Hematopoietic multipotent progenitor cell treated with erythropoietin and hydrocortisone succinate and interleukin-3 and kit ligand, for 8 days (in vitro differentiated cells): ENCODE measurements at places on chromosomes 13 and 19.

DNA sequence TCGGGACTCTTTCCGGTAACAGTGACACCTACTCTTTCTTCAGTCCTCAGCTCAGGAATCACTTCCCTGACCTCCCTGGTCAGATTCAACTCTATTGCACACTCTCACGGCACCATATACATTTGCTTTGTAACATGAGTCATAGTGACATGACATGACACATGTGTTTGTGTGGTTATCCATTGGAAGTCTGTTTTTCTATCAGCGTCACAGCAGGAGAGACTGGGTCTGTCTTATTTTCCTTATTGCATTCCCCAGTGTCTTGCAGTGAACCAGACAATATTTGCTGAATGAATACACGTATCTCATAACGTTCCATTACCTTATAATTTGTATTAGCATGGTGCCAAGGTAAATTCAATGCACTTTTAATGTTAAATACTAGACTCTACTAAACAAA lies 102.0 kb downstream of the DCLK1 start:
- no peak for DNase-seq

DNA sequence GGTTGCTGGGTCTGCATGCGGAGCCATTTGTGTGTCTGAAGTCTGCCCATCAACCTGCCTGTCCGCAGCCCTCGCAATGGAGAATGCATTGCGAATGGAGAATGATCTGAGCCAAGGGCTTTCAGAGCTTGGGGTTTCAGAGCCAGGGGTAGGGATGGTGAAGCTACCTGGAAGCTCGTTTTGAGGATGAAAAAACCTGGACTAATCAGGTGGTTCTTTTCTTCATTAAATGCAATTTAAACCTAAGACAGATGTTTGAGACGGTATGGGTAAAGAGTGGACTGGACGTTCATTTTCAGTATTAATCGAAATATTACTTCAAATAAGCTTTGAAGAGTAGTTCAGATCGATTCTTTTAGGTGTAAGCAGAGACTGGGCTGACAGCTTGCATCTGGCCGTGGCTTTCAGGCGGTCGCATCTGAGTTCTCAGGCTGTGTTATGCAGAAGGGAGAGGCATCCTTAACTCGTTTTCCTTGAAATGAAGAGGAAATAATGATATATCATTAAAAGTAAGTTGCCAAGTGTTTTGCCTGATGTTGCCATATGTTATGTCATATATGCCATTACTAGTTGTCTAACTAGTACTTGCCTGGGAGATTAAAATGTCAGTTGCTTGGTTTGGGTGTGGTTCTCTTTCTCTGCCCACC lies 801 bp downstream of the MCF2L start:
- no peak for DNase-seq

DNA sequence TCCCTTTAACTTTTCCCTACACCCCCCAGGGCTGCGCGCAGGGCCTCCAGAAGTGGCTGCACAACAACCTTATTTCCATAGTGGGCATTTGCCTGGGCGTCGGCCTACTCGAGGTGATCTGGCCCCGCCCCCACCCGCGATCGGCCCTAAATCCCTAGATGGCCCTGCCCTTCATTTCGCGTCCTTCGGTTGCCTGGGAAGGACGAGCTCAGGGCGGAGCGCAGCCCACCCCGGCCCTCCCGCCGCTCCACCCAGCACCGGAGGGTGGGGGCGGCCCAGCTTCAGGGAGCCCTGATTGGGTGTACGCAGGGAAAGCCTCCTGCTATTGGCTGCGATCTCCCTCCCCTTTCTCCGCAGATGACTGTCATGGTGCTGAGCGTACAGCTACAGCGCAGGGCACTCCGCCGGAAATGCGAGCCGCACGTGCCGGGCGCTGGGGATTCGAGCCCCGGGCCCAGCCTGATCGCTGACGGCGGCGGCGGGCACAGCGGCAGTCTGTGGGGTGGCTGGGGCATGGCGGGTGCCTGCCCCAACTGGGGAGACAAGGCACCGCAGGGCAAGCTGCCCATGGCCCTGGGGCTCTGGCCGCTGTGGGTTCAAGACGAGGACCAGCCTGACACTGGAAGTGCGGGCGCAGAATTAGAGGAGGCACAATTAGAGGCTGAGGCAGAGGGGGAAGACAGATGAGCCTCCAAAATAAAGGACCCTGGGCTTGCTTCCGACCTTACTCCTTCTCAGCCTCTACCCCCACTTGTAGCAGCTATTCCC lies 4.3 kb downstream of the CD37 start:
- DNase-seq: no peak

DNA sequence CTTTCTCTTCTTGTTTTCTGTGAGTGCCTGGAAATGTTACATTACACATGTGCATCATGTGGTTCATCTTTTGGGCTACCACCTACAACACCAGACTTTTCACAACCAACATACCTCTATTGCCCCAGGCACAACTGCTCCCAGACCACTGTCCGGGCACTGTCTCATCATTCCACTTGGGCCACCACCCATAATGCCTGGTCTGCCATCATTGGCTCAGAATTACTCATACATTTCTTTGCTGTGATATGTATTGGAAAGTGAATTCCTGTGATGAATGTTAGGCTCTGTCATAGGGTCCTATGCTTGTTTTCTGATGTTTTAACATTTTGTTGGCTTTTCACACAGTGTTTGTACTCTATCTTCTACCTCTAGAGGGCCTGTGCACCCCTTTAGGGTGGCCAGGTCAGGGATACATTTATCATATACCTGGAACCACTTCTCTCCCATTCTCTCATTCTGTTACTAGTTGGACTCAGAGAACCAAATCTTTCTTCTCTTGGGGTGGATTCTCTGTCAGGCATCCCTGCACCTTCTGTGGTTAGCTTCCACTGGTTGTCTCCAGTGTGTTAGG lies 172.8 kb downstream of the NHLRC3 start:
- DNase-seq: no peak

- no peak for DNase-seq
These were observed 2.4 kb upstream of the SIGLEC9 start for GRCh38 chr19:51122112-51122981.

GRCh38 chr19:18102916-18103542 lies 5.5 kb downstream of the MAST3 start:
- DNase-seq: no peak
